NCI-H1105 (cell line): ENCODE measurements at places on chromosomes 12 and 14.

DNA sequence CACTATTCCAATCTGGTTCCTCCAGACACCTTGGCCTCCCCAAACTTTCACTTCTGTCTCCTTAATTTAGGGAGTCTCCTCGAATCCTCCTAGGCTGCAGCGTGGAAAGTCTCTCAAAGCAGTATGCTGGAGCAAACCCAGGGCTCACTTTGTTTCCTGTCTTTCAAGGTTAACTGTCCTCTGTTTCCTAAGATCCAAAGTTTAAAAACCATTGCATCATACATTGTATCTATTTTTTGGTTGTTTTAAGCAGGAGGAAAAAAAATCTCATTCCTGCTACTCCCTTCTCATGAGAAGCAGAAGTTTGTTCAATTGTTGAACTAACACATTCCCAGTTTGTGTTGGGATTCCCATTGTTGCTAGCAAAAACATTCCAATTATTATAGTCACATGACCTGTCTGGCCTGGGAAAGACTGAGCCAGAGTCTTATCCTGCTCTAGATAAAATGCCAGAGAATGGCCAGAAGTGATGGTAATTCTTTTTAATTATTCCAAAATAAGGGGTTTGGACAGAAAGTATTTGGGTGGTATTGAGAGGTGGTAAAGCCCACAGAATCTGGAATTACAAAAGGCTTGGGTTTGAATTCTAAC is 67.3 kb downstream of the HSPB8 start:
- DNase-seq, result no peak

GRCh38 chr14:35072226-35072625 is 26.2 kb downstream of the FAM177A1 start:
- no peak for DNase-seq

DNA sequence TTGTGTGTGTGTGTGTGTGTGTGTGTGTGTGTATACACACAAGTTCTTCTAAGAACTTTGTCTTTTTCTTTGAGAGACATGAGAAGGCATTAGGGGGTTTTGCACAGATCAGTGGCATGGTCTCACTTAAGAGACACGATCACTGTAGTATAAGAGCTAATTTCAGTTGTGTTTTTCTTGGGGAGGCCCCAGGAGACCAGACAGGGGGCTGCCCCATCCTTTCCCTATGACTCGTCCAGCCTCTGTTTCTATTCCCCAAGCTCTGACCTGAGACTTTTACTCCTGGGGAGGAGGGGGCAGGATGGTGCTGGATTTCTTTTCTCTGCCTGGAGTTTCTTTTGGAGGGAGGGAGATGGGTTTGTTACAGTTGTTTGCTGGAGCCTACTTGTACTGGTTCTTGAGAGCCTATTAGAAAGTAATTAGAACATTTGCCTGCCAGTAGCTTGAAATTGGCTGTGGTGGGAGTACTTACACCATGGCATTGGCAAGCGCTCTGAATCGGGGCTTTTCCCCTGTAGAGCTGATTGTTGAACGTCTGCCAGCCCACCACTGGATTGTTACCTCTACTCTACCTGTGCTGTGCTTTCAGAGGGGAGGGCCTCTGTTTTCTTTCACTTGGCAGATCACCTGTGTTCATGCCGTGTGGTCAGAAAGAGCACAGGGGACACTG is 109.5 kb downstream of the TSPAN9 start:
- DNase-seq, result peak; percentile 74

DNA sequence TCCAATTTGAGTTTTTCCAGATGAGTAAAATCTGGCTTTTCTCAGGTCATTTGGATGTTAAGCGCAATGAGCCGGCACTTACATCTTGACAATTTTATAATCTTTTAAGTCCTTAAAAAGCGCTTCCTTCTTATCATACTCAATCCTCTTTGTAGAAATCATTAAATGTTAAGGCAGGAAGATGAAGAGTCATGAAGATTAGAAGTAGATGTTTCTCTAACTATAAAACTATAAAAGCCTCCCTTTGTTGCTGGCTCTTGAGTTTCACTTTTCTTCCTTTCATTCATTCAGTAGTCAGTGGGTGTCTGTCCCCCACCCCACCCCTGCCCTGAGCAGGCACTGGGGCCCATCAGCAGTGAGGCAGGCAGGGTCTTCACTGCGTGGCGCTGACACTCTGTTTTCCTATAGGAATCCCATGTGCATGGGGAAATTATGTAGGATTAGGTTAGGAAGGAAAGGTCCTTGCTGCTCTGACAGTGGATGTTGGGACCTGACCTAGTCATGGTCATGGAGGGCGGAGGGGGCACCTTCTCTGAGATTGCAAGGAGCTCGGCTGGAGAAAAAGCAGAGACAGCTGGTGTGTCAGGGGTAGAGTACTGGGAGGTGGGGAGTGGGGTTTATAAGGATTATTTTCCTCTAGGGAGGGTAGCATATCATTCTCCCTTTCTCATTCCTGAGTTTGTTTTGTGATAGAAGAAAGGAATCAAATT is 65.8 kb downstream of the CCDC92 start:
- no peak for DNase-seq

- DNase-seq, result no peak
These were observed 36.4 kb upstream of the ATXN2 start for GRCh38 chr12:111635524-111635923.

GRCh38 chr14:103057028-103057371 is 349 bp downstream of the CDC42BPB start:
- DNase-seq, result no peak
